Natural killer cell treated with Interleukin-12 subunit alpha and Interleukin-12 subunit beta and Interleukin-15 and Interleukin-18, amount 100 ng/mL, for 72 hours (primary cell): ENCODE measurements at places on chromosomes 3 and 15. TPM values are rescaled to one million over a fixed set of nuclear protein-coding genes. Genes with fewer than 3 reads are reported as not detected.
A peak's percentile ranks its signal among the peaks of the same experiment; 100 is the strongest.

The MYLK gene
- total RNA-seq = 0.12 TPM

GRCh38 chr3:124117486-124117885 is 125.6 kb upstream of the ROPN1 start:
- H3K27me3 ChIP-seq = peaks cover 2% of the 10 kb centered on the region
- H3K4me1 ChIP-seq = no peaks in the 10 kb centered on the region
- H3K27ac ChIP-seq = no peak overlapping the region
- no peak overlapping the region for H3K4me3 ChIP-seq
- no peak for DNase-seq

The FOXB1 gene
- total RNA-seq = not detected

- peak overlapping the region; percentile 68 for H3K27ac ChIP-seq
- no peak overlapping the region for H3K4me3 ChIP-seq
- peaks cover 61% of the 10 kb centered on the region for H3K4me1 ChIP-seq
- H3K27me3 ChIP-seq = no peaks in the 10 kb centered on the region
Measured at GRCh38 chr15:64618540-64618939, 156.8 kb downstream of the RBPMS2 start.

The CNTN6 gene
- not detected for total RNA-seq

The KNSTRN gene
- total RNA-seq = 75.1 TPM

DNA sequence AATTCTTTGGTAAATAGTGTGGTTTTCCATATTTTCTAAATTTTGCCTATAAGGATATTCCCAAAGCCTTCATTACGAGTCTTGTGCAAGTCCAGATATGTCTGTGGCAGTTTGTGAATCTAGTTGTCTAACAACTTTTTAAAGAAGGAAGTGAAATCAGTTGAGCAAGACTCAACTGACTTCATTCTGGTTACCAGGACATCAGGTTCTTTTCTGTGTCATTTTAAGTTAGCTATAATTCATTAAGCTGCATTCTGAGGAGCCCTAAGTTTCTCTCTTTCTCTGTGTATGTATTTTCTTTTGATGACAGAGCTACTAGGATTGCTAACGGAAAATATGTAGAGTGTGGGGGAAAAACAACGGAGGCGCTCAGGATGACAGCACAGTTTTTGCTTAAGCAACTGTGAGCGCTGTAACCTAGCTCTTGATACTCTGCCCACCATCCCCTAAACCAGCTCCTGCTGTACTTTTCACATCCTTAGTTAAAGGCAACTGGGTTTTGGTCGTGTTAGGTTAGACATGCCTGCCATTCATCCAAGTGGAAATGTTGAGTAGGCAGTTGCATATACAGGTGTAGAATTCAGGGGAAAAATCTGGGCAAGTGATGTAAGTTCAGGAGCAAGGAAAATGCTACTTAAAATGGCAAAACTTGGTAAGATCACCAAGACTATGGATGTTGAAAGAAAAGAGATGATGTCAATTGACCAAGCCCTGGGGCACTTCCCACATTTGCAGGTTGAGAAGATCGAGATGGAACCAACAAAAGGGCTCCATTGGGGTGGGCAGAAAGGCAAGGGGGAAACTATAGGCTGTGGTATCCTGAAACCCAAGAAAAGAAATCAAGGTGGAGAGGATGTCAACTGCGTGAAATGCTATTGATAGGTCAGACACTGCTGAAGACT is 9.2 kb downstream of the MFSD1 start:
- H3K27ac ChIP-seq = no peak overlapping the region
- no peak for DNase-seq
- peaks cover 16% of the 10 kb centered on the region for H3K36me3 ChIP-seq
- H3K27me3 ChIP-seq = no peaks in the 10 kb centered on the region
- no peak overlapping the region for H3K4me3 ChIP-seq

DNA sequence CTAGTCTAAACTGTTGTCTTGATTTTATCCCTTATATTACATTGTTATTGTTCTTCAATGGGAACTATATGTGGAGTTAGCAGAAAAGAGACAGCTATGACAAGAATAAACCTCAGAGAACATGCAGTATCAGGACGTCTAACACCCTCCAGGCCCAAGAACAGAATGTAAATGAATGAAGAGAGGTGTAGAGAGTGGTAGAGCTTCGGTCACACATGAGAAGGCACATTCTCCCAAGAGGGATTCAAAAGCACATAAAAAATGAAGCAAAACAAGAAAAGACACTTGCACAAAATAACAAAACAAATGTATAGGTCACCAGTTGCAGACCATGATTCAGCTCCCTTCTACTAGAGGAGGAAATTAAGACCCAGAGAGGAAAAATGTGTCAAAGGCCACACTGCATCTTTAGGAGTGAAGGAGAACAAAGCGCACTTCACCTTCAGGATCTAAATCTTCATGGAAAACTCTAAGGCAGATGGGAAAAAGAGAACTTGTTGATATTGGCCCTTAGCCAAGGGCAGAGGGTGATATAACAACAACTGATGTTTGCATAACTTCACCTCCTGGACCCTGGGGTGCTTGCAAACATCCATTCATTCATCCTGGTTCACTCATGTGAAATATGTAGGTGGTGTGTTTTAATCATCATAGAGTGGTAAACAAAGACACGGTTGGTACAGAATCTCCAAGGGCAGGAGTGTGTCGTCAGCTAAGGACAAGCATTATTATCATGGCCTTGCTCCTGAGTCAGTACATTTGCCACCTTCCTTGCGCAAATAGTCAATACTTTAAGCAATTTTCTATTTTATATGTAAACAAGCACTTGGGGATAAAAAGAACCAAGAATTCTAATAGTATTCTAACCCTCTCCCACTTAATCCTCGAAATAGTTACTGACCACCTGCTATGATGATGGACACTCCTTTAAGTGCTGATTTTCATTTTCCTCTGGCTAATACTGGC is 8.8 kb downstream of the NEK10 start:
- peak overlapping the region; percentile 56 for H3K27ac ChIP-seq
- H3K4me1 ChIP-seq = peaks cover 21% of the 10 kb centered on the region
- no peak for DNase-seq
- H3K36me3 ChIP-seq = no peaks in the 10 kb centered on the region

The CHRD gene
- not detected for total RNA-seq

DNA sequence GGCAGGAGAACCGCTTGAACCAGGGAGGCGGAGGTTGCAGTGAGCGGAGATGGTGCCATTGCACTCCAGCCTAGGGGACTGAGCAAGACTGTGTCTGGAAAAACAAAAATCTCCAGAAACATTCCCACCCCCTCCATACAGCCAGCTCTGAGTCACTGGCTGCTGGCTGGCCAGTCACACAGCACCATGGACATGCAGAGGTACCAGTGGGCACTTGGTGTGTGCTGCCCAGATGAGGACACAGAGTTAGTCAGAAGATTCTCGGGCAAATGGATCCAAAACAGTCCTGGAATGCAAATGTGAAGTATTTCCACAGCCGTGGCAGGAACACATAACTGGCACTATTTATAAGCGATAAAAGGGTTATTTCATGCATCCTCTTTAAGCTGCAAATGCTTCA is 44.6 kb downstream of the BDH1 start:
- no peaks in the 10 kb centered on the region for H3K4me1 ChIP-seq
- no peak for DNase-seq
- no peak overlapping the region for H3K27ac ChIP-seq
- H3K27me3 ChIP-seq = no peaks in the 10 kb centered on the region
- H3K36me3 ChIP-seq = no peaks in the 10 kb centered on the region

DNA sequence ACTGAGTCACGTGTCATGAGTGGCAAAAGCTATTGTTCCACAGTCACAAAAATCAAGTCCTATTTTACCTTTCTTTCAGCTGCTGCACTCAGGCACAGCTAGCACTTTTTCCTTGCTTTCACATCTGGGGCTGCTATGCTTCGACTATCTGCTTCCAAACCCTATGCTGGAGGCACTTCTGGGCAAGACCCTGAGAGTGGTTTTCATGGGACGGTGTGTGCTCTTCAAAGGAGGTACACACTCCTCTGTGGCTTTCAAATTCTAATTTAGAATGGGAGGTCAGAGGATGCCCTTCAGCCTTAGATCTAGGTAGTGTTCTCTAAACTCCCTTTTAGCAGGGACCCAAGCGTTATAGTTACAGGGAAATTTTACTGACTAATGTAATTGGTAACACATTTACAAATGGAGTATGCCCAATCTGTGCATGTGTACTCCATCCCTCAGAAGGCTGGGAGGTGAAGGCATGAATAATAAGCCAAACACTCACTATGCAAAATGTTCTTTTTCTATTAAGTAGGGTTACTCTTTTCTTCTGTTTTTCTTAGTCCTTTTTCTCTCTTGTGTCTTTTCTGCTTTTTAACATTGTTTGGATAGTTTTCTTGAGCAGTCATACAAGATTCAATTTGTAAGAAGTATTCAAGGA is 188.3 kb downstream of the LSAMP start:
- no peaks in the 10 kb centered on the region for H3K27me3 ChIP-seq
- H3K4me3 ChIP-seq = no peak overlapping the region
- H3K4me1 ChIP-seq = no peaks in the 10 kb centered on the region
- H3K27ac ChIP-seq = no peak overlapping the region
- no peak for DNase-seq

The PLSCR2 gene
- not detected for total RNA-seq

GRCh38 chr3:126926684-126927400 is 56.1 kb upstream of the PLXNA1 start:
- peaks cover 49% of the 10 kb centered on the region for H3K27me3 ChIP-seq
- H3K36me3 ChIP-seq = peaks cover 6% of the 10 kb centered on the region
- DNase-seq = no peak
- H3K27ac ChIP-seq = no peak overlapping the region
- no peak overlapping the region for H3K4me3 ChIP-seq

GRCh38 chr3:36827133-36827532 is 62.8 kb upstream of the DCLK3 start:
- no peaks in the 10 kb centered on the region for H3K36me3 ChIP-seq
- no peaks in the 10 kb centered on the region for H3K27me3 ChIP-seq
- DNase-seq = no peak
- no peak overlapping the region for H3K27ac ChIP-seq
- no peak overlapping the region for H3K4me3 ChIP-seq

- H3K27ac ChIP-seq = no peak overlapping the region
- no peaks in the 10 kb centered on the region for H3K36me3 ChIP-seq
- H3K4me1 ChIP-seq = no peaks in the 10 kb centered on the region
- peaks cover 11% of the 10 kb centered on the region for H3K27me3 ChIP-seq
Measured at GRCh38 chr3:139988472-139989156, 53.6 kb downstream of the CLSTN2 start.

DNA sequence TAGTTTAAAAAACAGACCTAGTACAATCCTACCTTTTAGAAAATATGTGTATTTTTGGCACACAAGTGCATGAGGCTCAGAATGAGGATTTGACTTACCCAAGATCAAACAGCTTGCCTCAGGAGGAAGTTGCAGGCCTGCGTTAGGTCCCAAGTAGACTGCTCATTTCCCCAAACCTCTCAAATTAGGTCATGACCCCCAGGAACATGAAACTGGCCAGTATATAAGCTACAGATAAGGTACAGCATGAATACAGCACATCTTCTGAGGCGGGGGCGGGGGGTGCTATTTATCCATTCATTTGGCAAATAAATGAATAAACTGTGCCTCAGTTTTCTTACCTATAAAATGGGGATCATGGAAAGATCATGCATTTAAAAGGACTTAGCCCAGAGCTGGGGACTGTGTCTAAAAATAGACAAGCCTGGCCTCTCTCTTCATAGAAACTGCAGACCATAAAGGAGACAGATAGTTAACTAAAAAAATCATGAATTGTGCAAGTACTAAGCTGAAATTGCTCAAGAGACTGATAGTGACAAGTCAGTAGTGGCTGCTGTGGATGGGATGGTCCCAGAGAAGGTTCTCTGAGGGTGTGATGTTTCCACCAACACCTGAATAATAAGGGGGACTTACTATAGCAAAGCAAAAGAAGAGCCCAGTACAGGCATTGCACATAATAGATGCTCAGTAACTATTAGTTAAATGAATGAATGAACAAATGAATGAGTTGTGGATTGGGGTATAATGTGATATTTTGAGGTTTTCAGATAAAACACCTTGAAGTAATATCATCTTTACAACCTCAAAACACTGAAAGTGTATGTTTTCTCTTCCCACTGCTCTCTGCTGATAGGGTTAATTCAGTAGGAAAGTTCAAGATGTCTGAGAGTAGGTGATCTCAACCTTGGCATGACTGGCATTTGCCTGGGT is 258.5 kb upstream of the PROK2 start:
- no peak overlapping the region for H3K27ac ChIP-seq
- H3K4me1 ChIP-seq = no peaks in the 10 kb centered on the region
- no peak for DNase-seq
- H3K4me3 ChIP-seq = no peak overlapping the region
- H3K36me3 ChIP-seq = no peaks in the 10 kb centered on the region

- H3K27me3 ChIP-seq = peaks cover 18% of the 10 kb centered on the region
- no peaks in the 10 kb centered on the region for H3K4me1 ChIP-seq
- H3K36me3 ChIP-seq = no peaks in the 10 kb centered on the region
- H3K27ac ChIP-seq = no peak overlapping the region
- no peak for DNase-seq
Measured at GRCh38 chr3:179304605-179305004, 18.2 kb upstream of the ZNF639 start.
